Cardiac fibroblast (primary cell): ENCODE measurements at places on chromosomes 2 and 18.

GRCh38 chr2:26576565-26577441 is 64.4 kb downstream of the CIB4 start:
- no peak for DNase-seq

DNA sequence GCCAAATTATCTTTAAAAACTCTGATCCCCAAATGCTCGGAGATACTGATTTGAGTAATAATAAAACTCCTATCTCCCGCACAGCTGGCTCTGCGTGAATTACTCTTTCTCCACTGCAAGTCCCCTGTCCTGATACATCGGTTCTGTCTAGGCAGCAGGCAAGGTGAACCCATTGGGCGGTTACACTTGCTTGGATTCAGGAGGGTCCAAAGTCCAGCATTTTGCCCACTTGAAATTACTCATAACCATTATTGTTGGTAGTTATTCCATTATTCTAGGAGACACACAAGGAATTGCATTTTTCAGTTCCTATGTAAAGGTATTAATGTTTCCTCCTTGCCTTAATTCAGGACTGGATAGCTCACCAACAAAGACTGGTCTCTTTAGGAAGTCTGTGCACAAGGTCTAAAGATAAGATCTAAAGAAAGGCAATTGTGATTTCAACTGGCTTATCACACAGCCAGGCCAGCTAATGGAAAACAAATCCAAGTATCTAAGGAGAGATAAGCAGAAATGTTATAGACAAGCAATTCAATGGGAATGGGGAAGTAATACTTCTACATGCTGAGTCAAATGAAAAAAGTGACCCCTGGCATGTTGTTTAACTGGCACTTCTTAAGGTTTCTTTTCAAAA is 23.2 kb upstream of the NPC1 start:
- DNase-seq = no peak

DNA sequence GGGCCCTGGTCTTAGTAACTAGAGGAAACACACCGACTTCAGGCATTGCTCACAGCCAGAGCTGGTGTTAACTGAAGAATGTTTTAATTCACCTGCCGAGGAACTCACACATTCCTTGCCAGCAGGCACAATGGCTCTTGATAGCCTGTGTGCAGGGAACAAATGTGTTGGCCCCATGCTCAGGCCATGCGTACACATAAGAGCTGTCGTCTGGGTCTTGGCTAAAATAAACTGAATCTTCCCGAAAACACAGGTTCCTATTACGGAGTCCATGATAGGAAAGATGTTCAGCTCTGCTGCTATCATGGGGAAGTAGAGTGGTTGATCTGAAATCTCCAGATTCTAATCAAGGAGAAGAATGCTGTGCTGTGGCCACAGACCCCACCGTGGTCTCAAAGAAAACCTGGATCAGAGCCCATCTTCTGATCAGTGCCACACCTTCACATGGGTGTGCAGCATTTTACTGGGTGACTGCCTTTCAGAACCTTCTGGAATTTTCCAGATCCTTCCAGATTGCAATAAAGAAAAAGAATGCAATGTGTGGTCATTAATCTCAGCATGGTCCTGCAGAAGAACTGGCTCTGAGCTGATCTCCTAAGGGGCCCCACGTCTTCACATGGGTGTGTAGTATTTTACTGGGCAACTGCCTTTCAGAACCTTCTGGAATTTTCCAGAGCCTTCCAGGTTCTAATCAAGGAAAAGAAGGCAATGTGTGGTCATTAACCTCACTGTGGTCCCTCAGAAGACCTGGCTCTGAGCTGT is 17.2 kb downstream of the MBP start:
- DNase-seq = no peak

DNA sequence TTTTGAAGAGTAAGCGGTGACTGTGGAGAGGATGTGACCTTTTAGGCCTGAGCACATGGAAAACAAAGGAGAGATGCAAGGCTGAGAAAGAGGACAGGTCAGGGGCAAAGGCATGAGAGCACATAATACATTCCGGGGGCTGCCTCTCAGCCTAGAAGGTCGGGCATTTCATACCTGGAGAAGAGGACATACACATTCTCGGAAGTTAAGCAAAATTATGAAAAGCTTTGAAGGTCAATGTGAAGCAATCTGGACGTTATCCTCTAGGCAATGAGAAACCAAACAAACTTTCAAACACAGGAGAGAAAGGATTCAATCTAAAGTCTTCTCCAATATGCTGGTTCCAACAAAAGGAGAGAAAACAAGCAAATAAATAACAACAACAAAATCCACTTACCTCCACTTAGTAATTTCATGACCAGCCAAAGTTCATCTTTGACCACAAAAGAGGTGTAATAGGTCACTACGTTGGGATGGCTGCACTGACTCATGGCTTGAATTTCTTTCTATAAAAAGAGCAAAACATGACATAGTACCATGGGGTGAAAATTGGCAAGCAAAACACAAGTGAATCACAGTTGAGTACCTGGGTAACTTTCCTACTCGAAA is 80.4 kb downstream of the STK39 start:
- DNase-seq = peak; percentile 73

GRCh38 chr2:234245945-234246344 is 195.4 kb downstream of the SPP2 start:
- DNase-seq = peak; percentile 94
